ENCODE measurements at places on chromosomes 12 and 14.

DNA sequence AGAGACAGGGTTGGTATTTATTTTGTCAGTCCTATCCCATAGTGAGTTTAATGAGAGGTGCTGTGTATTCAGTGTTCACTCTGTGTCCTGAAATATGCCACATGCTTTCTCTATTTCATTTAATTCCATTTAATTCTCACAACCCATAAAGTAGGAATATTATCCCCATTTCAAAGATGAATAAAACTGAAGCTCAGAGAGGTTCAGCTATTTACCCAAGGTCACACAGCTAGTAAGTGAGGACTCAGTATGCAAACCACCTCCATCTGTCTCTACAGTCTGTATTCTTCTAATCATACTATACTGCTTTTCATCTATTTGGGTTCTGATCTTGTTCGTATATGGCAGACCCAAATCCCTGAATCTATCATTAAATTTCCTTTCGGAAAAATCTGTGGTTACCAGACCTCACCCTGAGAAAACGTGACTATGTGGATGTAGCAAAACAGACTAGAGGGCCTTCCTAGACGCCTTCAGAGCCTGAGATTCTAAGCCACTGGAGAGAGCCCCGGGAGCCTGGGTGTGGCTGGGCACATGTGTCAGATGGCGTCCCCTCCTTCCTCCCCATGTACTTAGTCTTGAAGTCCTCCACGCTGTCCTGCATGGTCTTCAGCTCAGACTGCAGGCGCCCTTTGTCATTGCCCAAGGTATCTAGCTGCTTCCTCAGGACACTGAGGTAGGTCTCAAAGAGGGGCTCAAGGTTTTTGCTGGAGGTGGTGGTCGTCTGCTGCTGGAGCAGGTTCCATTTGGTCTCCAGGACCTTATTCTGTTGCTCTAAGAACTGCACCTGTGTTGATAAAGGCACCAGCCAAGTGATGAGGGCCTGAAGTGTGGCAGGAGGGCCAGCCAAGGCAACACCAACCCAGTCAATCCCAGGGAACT is 2.5 kb downstream of the KRT4 start:
- DNase-seq: no peak

- DNase-seq: peak; percentile 39
These were observed 110.0 kb downstream of the CCDC60 start for GRCh38 chr12:119444462-119445044.

GRCh38 chr14:53409969-53410368 is 256.8 kb upstream of the DDHD1 start:
- DNase-seq: peak; percentile 61

GRCh38 chr14:74140374-74140850 is 55.7 kb downstream of the LIN52 start:
- no peak for DNase-seq

DNA sequence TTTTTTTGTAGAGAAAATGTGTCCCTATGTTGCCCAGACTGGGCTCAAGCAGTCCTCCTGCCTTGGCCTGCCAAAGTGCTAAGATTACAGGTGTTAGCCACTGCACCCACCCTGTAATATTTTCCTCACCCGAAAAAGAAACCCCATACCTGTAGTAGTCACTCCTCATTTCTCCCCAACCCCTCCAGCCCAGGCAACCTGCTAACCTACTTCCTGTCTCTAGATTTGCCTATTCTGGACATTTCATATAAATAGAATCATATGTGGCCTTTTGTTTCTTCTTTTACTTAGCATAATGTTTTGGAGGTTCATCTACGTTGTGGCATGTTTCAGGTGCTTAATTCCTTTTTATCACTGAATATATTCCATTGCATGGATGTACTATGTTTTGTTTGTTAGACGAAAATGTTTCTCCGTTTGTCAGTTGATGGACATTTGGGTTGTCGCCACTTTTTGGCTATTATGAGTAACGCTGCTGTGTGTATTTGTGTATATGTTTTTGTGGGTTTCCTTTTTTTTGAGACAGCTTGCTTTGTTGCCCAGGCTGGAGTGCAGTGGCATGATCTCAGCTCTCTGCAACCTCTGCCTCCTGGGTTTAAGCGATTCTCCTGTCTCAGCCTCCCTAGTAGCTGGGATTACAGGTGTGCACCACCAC is 6.2 kb downstream of the ANKRD13A start:
- DNase-seq: no peak

DNA sequence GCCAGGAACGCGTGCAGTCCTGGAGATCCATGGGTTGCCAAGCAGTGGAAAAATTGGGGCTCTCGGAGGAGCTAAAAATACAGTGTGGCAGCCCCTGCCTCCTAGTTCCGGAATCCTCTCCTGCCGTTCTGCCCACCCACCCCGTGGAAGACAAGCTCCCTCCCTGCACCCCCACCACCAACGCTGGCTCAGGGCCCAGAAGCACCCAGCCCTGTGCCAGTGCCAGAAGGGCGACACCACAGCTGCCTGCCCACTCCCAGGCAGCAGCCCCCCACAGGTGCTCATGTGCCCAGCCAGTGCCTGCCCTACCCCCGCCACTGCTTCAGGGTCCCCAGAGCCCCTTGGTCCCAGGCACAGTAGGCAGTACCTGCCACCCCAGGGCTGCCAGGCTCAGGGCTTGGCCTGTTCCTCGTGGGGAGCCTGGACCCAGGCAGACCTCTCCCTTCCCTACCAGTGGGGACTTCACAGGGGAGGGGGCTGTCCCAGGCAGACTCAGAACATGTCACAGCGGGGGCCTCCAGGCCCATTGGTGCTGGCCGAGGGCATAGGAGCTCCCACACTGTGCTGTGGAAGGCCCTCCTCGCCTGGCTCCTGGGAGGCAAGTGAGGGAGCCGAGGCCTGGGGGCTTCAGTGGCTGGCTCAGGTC is 7.4 kb downstream of the INF2 start:
- no peak for DNase-seq

DNA sequence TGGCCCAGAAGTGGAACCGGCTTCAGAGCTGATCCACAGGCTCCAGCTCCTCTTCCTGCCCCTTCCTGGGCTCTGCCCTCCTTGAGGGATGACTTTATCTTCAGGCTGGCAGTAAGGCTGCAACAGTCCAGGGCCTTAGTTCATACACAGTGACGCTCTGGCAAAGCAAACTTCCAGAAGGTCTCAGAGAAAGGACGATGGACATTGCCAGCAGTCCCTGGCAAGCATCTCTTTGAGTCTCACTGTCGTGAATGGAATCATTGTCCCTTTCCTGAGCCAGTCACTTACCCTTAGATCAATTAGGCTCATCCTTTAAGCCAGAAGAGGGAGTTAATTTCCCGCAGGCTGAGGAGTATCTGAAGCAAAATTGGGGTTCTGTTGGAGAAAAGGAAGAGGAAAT is 8.6 kb downstream of the AK7 start:
- DNase-seq: no peak

GRCh38 chr12:131732996-131733615 is 22.2 kb downstream of the SFSWAP start:
- DNase-seq: no peak

DNA sequence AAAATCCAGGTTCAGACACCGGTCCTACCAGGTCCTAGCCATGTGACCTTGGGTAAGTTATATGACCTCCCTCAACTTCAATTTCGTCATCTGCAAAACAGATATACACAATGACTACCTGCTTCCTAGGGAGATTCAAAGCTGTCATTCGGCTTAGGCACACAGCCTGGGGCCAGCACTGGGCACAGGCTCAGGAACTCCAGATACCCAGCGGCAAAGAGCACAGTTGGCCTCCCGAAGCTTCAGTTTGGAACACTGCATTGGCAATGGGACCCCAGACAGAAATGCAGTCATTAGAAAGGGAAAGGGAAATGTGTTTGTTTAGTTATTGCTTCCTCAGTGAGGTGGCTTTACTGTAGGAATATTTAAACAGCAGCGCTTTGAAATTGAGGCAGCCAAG is 11.4 kb downstream of the PLEKHG6 start:
- no peak for DNase-seq

GRCh38 chr14:99708449-99708848 is 24.4 kb downstream of the CYP46A1 start:
- no peak for DNase-seq

GRCh38 chr14:51084962-51085361 is 9.9 kb downstream of the TRIM9 start:
- DNase-seq: no peak

- DNase-seq: no peak
These were observed 209.1 kb downstream of the CCDC59 start for GRCh38 chr12:82149045-82149444.

GRCh38 chr14:100116134-100116533 is 43.3 kb downstream of the DEGS2 start:
- DNase-seq: no peak

DNA sequence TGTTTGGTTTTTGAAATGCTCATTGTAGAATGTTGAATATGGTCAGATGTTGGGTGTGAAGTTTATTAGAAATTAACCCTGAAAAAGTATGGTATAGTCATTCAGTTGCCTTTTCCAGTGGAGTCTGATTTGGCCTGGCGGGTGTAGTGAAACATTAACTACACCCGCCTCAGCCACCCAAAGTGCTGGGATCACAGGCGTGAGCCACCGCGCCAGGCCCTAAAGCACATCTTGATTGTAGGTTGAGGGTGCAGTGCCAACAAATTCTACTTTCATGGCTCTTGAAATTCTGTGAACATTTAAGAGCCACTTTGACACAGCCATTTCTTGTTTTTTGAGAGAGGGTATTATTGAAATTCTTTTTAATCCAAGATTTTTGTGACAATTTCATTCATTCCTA is 624.9 kb downstream of the DIO2 start:
- DNase-seq: no peak

DNA sequence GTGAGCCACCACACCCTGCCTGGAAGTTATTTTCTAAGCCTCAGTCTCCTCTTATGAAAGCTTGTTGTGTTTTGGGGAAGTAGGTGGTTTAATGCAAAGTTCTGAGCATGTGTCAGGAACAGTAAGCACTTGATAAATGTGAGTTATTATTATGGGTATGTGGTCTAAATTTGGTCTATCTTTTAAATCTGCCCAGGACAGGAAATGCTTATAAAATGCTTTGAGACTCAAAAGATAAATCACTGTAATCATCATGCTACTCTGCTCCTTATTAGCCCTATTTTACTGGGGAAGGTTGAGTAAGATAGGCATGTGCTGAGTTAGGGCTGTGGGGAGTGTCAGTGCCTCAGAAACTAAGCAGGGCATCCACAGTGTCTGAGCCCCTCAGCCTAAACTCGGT is 13.1 kb upstream of the SRSF5 start:
- DNase-seq: no peak

DNA sequence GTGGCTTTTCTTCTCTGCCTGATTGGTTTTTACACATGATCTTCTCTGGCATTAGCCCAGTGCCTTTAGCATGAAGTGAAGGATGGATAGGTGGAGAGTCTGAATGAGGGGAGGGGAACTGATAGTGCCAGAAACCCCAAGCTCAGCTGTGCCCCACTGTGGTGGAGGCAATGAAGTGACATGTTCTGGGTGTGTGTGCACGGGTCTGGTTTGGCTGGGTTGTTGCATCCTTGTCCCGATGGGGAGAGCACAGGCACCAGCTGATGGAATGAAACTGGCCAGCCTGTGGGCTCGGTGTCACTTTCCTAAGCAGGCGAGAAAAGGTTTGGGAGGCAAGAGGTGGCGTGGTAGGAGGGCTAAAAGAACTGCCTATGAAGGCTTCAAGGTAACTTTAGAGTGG is 65.3 kb downstream of the CACNA1C start:
- no peak for DNase-seq

GRCh38 chr12:54173906-54174471 is 14.8 kb downstream of the SMUG1 start:
- no peak for DNase-seq

GRCh38 chr12:684416-684815 is 21.2 kb upstream of the NINJ2 start:
- DNase-seq: no peak

DNA sequence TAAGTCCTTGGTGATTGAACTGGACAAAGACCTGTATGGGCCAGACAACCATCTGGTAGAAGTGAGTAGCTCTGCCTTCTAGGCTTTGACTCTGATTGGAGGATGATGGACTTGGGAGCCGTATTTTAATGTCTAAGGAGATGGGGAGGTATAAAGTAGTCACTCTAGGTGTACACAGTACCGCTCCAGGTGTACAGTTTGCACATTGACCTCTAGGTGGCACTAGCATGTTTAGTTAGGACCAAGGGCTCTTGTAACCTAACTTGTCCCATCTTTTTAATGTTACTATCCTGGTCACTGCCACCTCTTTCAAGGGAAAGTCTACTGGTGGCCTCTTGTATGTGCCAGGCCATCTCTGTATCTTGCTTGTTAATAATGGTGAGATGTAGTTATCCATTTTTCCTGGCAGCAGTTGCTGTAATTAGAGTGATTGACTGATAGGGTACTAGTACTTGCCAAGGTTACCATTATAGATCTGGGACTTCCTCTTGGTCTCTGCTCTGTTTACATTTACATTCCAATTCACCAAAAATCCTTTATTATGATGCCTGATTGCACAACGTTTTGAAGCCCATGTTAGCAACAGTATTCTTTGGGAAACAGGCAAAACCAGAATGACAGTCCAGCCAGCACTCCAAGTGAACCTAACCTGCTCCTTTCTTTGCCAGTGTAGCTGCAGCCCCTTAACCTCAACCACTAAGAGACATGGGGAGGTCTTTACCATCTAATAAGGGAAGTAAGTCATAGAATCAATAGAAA is 3.6 kb downstream of the SMARCD1 start:
- DNase-seq: peak; percentile 77

DNA sequence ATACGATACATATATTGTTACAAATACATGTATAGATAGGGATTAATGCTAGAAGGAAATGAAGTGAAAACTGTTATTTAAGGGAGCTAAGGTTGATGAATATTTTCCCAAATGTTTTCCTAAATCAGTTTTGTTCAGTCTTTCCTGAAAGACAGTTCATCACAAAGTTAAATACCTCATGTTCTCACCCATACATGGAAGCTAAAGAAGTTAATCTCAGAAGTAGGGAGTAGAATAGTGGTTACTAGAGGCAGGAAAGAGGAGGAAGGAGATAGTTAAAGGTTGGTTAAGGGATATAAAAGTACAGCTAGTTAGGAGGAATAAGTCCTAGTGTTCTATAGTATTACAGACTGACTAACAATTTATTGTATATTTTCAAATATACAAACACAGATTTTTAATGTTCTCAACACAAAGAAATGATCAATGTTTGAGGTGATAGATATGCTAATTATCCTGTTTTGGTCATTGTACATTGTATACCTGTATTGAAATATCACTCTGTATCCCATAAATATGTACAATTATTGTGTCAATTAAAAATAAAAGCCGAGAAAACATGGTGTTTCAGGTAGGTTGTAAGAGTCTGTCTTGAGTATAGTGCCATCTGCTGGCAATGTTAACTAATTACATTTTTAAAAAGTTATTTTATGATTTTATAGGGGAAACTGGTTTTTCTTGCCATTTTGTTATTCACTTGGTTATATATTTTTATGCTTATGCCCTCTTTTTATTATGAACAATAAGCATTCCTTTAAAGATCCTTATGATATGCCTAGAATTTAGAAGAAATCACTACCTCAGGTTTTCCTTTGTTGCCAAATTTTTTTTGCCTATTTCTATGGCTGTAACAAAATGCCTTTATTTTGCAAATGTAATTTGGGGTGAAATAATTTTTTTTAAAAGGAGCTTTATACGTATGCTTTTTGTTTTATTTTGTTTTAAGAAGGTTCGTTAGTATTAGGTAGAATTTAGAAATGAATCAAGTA is 26.9 kb downstream of the ZDHHC17 start:
- peak; percentile 58 for DNase-seq

- DNase-seq: no peak
These were observed 173.9 kb downstream of the SLC15A4 start for GRCh38 chr12:128649902-128650301.

- DNase-seq: no peak
These were observed 50.8 kb downstream of the KCNA1 start for GRCh38 chr12:4960547-4960946.

- DNase-seq: no peak
These were observed 218.5 kb upstream of the G2E3 start for GRCh38 chr14:30340495-30340894.
